ENCODE measurements at places on chromosomes 13 and 19.

DNA sequence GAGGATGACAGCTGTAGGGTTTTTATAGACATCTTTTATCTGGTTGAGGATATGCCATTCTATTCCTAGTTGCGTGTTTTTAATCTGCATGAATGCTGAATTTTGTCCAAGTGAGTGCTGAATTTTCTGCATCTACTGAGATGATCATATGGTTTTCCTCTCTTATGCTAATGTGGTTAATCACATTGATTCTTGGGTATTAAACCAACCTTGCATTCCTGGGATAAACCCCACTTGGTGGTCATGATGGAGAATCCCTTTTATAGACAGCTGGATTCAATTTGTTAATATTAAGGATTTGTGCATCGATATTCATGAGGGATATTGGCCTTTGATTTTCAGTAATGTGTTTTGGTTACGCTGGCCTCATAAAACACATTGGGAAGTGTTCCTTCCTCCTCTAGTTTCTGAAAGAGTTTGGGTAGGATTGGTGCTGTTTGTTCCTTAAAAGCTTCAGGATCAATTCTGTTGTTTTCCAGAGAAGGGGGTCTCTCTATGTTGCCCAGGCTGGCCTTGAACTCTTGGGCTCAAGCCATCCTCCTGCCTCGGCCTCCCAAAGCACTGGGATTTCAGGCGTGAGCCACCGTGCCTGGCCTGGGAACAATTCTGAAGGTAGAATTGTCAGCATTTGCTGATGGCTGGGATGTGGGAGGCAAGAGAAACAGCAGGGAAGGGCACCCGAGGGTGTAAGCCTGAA is 7.3 kb upstream of the LINGO3 start:
- no peak for DNase-seq

GRCh38 chr13:26983543-26984320 is 187.9 kb downstream of the USP12 start:
- DNase-seq: no peak

- no peak for DNase-seq
These were observed 211.6 kb downstream of the SHISA2 start for GRCh38 chr13:25840261-25840660.

DNA sequence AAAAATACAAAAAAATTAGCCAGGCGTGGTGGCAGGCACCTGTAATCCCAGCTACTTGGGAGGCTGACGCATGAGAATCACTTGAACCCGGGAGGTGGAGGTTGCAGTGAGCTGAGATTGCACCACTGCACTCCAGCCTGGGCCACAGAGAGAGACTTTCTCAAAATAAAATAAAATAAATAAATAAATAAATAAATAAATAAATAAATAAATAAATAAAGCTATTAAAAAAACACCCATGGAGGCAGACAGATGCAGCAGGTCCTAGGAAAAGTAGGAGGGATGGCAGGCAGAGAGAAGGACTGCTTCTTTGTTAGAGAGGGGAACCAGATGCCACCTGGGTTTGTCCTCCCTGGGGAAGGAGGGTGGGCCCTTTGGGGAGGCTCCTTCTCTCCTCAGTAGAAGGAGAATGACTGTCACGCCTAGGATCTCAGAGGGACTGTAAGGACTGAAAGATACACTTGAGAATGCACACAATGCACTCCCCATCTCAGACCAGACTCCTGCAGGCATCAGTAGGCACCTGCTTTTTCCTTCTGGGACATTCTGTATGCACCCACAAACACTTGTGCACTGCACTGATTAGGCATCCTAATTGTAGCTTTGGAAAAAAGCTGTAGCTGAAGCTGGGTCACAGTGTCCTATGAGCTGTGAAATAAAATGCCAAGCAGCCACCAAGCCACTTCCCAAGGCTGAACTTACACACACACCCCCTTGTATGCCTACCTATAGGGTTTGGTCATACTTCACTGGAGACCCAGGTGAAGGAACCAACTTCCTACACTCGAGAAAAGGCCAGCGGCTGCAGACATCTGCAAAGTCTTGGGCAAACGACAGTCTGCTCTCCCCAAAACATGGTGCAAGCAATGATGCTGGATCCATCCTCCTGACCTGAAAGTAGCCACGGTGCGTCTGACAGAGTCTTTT is 18.9 kb upstream of the SLC35E1 start:
- no peak for DNase-seq

GRCh38 chr19:28641395-28641794 is 571.6 kb downstream of the UQCRFS1 start:
- DNase-seq: no peak

DNA sequence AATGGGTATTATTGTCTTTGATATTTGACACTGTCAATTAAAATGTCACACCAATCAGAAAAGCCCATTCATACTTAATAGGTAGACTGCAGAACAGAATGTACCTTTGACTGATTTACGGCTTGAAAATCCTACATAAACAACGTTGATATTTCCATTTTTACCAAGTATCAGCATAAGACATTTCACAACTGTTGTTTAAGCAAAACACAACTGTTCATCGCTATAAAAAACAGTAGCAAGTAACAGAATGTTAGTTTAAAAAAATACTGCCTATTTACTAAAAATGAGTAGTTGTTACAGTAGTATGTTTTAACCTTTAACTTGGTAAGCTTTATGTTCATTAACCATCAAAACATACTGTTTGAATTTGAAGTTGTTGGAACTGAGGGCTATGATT is 1096.6 kb downstream of the PCDH17 start:
- no peak for DNase-seq

- no peak for DNase-seq
These were observed 24.8 kb downstream of the N4BP2L1 start for GRCh38 chr13:32403108-32403507.

- DNase-seq: no peak
These were observed 166.1 kb downstream of the ITGBL1 start for GRCh38 chr13:101618440-101619187.
